ENCODE measurements at places on chromosomes 16 and 17.

DNA sequence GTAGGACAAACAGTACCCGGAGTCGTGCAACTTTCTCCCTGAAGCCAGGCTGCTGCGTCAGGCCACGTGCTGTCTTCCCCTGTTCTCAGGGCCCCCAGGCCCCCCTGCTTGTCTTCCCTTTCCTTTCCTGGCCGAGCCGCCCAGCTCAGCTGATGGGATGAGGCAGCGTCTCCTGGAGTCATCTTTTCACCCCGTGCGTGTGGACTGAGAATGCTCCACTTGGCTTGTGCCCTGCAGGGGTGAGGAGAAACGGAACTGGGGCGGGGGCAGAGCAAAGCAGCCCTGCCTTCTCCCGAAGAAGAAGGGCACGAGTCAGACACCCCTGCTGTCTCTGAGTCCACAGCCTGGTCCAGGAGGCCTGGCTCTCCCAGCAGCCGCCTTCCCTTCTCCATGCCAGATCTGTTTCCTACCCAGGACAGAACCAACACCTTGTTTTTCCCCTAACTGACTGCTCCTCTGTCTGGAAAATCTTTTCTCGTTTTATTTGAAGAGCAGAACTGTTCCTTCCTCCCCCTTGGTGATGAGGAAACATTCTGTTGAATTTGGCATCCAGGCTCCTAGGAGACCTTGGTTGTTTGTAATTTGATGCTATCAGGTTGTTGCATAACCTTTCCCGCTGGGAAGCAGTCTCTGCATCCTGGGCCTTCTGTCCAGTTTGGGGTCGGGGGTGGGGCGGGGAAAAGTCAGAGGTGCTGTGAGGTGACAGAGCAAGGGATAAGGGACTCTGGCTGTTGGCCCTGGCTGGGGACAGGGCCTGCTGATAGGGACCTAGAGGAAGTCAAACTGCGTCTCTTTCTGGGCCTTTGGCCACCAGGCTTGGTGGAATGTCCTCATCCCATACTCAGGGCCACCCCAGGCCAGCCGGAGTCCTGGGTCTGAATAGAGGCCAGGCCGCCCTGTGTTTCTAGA, 78.8 kb downstream of the WIPI1 start:
- DNase-seq = peak; percentile 96

GRCh38 chr17:42563143-42563509, 1.2 kb downstream of the COASY start:
- no peak for DNase-seq

GRCh38 chr17:76696763-76697701, 13.7 kb downstream of the MXRA7 start:
- DNase-seq = peak; percentile 71

DNA sequence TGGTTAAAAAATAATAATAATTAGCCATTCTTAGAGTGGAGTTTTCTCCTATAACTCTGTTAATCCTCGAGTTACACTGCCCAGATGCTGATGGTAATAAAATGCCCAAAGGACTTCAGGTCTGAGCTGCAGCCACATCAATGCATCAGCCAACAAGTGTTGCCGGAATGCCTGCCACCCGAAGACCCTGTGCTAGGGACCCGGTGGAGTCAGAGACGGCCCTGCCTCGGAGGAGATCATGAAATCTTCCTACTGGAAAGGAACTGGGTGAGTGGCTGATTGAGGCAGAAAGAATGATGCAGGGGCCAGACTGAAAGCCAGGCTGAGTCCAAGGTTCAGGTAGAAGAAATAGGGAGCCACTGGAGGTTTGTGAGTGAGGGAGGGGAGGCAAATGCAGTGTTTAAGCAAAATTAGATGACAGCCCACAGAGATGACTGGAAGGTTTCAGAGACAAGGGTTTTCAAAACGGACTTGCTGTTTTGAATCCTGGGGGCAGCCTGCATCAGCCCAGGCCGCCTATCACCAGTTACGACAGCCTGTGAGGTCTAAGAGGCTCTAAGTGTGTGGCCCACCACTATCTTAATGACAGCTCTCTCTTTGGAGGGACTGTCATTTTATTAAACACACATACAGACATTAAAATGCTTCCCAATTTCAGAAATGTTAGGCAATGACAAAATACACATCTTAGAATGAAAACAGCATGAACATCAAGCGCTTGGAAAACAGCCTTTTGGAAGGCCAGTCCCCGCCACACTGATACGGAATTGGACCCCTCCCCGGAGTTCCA, 100.0 kb downstream of the ZNF423 start:
- DNase-seq = no peak

- DNase-seq = peak; percentile 57
These were observed 13.1 kb downstream of the SLC38A8 start for GRCh38 chr16:84029297-84030047.

DNA sequence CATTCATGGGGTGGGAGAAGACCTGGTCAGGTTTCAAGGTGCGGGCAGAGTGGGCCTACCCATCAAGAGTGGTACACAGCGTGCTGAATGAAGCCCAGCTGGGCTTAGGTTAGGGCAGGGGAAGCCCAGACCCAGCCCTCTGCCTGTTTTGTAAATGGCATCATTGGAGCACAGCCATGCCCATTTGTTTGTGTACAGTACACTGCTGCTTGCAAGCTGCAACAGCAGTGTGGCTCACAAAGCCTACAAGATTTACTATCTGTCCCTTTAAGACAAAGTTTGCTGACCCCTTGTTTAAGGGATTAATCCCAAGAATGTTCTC, 230.1 kb upstream of the TNRC6C start:
- DNase-seq = no peak

DNA sequence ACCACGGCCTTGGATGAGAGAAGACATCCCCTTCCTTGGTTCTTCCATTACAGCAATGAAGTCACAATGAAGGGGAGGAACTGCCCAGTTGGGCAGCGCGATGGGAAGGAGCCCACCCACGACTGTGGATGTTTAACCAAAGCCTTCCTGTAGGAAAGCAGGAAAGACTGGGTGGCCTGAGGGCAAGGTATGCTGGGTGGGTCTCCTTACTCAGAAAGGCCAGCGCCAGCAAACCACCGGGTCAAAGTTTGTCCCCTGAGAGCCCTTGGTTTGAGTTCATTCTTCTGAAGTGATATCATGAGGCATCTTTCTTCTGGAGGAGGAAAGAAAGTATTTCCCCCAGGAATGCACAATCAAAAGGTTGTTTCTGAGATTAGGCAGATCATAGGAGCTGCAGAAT, 105.2 kb downstream of the C16orf95 start:
- no peak for DNase-seq

- DNase-seq = peak; percentile 76
These were observed 235.3 kb downstream of the SEC14L1 start for GRCh38 chr17:77375917-77376651.

- DNase-seq = no peak
These were observed 21.2 kb upstream of the ENGASE start for GRCh38 chr17:79053251-79053925.

DNA sequence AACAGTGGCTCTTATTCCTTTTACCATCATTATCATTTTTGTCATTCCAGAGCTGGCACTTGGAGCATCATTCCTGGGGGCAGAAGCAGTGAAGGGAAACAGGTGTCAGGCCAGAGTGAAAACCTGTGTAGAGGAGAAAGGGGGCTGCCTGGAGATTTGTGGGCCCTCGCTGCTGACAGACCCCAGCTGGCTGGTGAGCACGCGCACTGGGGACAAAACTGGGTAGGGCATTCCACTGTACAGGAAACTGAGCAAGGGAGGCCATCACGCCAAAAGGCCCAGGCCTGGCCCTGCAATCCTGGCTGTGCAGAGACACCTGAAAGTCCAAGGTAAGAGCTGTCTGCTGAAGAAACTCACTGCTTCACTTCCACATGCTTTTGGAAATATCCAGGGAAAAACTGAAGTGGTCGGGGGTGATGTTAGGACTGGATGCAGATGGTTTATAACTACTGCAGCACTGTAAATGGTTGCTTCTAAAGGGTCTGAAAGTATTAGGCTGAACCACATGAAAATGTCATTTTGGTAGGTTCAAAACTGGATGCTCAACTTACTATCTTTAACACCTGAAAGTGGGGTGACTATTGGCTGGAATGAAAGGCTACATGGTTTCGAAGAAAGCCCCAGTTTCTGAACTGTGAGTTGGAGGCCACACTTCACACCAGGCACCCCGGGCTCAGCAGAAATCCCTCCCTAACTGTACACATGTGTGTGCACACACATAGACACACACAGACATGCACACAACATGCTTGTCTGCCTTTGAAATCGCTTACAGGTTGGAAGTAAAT, 225.0 kb downstream of the C16orf78 start:
- DNase-seq = no peak

GRCh38 chr16:82603784-82604411, 22.9 kb upstream of the CDH13 start:
- DNase-seq = peak; percentile 68

DNA sequence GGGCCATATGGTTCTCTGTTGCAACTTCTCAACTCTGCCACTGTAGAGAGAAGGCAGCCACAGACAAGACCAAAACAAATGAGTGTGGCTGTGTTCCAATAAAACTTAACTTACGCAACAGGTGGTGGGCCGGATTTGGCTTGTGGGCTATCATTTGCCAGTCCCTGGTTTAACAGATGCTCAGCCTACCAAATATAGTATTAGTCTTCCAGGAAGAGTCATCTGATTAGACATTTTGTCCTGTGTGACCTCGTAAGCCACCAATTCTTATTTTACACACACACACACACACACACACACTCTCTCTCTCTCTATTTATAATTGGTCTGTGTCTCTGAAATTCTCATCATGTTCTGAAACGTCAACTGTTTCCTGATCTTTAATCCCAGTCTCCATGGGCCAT, 245.9 kb downstream of the XYLT1 start:
- DNase-seq = peak; percentile 92

- DNase-seq = no peak
These were observed 1.1 kb downstream of the FLII start for GRCh38 chr17:18257268-18257981.

DNA sequence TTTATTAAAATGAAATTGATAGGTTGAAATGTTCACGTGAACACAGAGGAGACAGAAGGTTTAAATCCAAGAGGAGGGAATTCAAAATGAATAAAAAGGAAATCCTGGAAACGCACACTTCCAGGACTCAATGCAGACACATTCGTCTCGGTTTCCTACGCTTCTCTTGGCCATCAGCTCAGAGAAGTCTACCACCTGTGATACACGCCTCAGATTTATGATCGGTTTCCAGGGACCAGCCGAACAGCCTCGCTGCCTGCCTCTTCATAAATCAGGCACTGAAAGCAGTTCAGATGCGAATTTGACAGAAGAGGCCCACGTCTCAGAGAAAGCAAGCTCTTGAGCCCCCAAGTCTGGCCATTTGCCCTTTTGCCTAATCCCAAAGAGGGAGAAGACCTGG, 125.5 kb upstream of the IRX3 start:
- DNase-seq = peak; percentile 21

GRCh38 chr16:84271866-84272265, 22.8 kb upstream of the WFDC1 start:
- no peak for DNase-seq

- peak; percentile 32 for DNase-seq
These were observed 7.4 kb downstream of the SCARF1 start for GRCh38 chr17:1638171-1638590.

DNA sequence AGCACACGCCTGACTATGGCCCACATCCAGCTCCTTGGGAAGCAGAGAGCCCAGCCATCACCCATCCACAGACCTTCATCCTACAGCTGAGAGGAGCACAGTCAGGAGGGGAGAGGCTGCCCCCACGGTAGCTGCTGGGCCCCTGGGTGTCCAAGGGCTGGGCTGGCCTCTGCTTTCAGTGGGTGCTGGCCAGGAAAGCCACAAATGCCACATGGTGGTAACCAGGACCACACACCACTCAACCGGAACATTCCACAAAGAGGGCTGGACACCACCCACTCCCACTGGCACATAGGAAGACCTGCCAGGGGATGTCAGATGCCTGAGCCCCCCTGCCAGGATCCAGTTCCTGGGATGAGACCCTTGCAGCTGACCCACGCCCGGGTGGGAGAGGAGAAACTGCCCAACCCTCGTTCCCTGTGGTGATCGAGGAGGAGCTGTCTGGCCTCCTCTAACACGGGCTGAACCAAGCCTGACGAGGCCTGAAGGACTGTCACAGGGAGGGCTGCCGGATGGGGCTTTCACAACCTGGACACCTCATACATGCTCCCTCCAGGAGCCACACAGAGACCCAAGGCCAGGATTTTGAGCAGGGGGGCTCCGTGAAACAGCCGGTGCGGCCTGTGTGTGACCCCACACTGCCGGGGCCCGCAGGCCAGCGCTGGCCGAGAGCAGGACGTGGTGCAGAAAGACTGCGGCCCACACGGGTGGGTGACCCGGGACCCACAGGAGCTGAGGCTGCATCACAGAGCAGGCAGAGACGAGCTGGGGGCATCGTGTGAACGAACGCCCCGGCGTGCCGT, 30.7 kb downstream of the PIEZO1 start:
- no peak for DNase-seq

DNA sequence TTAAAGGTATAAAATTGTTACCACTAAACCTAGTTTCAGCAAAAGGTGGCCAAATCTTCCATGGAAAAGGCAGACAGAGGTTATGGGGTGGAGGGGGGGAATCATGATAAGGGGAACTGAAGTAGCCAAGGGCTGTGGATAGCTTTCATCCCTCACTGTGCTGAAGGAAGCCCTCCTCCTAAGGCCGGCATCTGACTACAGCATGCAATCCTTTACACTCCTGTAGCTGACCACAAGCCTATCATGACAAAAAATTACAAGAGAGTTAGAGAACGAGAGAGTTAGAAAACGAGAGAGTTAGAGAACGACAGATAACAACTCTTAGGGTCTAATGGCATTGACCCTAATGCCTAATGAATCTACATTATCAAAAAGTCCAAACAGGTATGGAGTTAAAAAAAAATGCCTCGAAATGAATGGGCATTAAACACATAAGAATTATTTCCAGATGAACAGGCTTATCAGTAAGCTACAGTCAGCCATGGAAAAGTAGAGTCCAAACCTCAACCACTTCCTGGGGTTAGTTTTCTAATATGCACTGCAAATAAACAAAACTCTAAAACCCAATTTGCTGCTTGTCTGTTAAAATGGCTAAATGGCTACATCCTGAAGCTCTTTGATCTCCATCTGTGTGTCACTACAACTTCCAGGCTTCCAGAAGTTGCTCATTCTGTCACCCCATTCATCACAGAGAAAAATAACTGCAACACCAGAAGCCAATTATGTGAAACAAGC, 29.7 kb downstream of the DUSP14 start:
- no peak for DNase-seq

GRCh38 chr16:31335431-31335830, 19.5 kb upstream of the ITGAX start:
- DNase-seq = no peak

GRCh38 chr16:252366-253337, 18.0 kb downstream of the FAM234A start:
- no peak for DNase-seq

- peak; percentile 61 for DNase-seq
These were observed 122.4 kb downstream of the HIC1 start for GRCh38 chr17:2177235-2177811.

DNA sequence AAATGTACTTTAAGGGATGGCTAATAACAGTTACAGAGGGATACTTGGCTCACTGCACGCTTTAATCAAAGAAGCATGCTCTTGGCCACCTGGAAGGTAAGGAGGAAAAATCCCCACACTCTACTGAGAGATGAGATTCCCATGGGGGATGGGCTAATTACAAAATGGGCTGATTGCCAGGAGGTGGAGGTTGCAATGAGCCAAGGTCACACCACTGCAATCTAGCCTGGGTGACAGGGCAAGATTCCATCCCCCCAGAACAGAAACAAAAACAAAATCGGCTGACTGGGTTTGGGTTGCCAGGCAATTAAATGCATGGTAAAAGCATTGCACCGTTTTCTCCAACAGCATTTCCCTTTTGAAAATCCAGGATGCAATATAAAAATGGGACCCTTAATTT, 18.0 kb downstream of the N4BP1 start:
- no peak for DNase-seq
